ENCODE measurements at places on chromosomes 6 and 20.
A peak's percentile ranks its signal among the peaks of the same experiment; 100 is the strongest.

GRCh38 chr6:129749749-129750120 is 39.8 kb upstream of the ARHGAP18 start:
- DNase-seq = no peak

DNA sequence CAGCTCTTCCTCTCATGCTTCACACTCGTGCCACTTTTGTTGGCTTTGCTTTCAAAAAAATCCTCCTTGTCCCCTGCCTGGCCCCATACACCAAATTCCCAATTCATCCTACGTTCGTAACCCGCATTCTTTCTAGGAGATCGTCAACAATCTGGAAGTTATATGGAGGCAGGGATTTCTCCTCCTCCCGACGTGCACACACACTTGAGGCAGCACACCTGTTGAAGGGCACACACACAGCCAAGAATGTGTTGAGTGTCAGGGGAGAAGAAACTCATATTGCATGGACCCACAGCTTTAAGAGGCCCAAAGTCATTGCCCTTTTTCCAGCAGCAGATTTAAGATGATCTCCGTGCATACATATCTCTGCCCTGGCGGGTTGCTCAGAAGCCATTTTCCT is 28.9 kb downstream of the THBS2 start:
- no peak for DNase-seq

- peak; percentile 61 for DNase-seq
Observed at GRCh38 chr20:63704749-63705117, 3.0 kb downstream of the ARFRP1 start.

DNA sequence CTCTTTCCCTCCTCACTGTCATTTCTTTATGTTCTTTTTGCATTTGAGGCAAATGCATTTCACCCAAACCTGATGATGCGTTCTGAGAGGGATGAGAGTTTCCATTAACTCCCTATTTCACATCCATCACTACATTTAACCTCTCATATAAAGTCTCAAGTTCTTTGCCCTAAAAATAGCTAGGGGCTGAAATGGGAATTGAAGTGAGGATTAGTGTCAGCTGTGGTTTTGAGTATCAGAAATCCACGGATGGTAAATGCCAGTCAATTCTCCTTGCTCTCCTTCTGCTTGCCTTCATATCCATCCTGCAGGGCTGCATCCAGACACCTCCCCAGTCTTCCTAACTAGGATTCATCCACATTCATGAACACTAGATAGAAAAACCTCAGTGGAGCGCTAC is 10.0 kb upstream of the DTNBP1 start:
- no peak for DNase-seq

DNA sequence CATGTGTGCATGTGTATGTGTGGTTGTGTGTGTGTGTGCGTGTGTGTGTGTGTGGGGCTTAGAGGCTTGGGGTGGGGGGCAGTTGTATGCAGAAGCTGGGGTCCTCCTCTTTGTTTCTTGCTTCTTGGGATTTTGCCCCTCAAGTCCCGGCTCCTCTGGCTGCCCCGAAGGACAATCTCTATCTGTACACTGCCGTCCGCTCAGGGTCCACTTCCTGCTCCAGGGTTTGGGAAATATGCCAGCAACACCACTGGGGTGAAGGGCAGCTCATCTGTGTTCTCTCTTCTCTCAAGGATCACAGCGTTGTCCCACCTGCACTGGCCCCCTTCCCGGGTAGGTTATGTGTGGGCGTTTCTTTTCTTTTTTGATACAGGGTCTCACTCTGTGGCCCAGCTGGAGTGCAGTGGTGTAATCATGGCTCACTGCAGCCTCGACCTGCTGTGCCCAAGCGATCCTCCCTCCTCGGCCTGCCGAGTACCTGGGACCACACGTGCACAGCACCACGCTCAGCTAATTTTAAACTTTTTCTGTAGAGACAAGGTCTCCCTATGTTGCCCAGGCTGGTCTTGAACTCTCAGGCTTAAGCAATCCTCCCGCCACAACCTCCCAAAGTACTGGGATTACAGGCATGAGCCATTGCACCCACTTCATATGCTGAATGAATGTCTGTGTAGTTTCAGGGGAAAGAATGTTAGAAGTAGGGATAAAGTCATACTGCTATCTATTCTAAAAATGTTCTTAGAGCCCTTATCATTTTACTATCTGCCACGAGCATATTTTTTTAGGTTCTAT is 25.7 kb downstream of the SLC2A4RG start:
- no peak for DNase-seq

- DNase-seq = no peak
Observed at GRCh38 chr6:109373331-109373730, 8.9 kb downstream of the CD164 start.

- DNase-seq = no peak
Observed at GRCh38 chr6:144283646-144284477, 1.3 kb upstream of the UTRN start.

- no peak for DNase-seq
Observed at GRCh38 chr20:57251949-57252348, 14.5 kb downstream of the BMP7 start.

DNA sequence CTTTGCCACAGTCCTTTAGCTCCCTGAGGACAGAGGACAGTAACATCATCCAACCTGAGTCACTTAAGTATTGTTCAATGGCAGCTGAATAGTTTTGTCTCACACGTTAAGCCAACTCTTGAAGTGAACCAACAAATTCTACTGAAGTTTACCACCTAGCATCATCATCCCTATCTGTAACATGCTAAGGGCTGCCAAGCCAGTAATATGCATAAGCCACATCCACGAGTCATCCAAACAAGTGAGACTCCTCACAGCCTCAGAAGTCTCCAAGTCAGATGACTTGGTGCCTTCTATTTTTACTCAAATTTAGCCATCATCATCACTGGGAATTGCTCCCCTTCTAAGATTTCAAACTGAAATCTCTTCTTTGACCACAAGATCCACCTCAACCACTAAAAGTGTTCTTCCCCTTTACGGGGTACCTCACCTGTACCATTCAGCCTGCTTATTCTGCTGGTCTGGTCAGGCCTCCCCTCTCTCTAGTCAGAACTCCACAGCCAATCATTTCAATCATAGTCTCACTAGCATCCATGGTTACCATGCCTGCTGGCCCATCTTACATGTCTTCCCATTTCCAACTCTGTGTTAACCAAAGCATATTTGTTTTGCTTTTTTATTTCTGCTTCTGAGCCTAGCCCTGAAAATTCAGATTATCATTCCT is 73.7 kb downstream of the DTNBP1 start:
- no peak for DNase-seq

DNA sequence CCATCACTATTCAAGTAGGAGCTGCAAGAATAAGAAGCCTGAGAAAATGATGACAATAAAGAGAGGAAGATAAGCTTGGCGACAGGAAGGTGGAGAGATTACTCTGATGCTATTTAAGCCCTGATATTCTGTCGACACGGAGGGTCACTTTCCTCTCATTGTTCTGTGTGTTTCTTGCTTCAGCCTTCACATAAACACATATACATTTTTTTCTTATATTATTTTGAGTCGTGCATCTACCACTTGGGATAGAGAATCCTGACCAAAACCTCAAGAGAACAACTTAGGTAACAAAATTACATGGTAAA is 10.5 kb downstream of the PTCHD4 start:
- no peak for DNase-seq

- DNase-seq = no peak
Observed at GRCh38 chr6:166221040-166221439, 53.4 kb upstream of the TBXT start.

GRCh38 chr6:54633601-54634000 is 213.0 kb upstream of the FAM83B start:
- DNase-seq = no peak

- DNase-seq = no peak
Observed at GRCh38 chr6:149636124-149636523, 12.4 kb downstream of the KATNA1 start.

DNA sequence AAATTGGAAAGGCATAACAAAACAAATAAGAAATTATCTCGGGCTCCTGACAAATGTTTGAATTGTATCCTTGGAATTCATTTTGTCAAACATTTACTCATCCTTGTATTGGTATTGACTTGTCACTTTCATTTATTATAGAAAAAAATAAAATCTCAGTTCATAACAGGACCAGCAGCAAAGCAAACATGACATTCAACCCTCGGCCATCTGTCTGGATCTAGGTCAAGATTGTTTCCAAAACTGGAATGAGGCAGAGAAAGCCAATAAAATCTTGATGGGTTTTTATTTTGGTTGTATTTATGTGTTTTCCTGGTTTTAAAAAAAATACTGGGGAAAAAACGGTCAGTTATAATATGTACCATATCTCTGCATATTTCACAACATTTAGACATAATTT is 42.9 kb upstream of the FABP7 start:
- no peak for DNase-seq

DNA sequence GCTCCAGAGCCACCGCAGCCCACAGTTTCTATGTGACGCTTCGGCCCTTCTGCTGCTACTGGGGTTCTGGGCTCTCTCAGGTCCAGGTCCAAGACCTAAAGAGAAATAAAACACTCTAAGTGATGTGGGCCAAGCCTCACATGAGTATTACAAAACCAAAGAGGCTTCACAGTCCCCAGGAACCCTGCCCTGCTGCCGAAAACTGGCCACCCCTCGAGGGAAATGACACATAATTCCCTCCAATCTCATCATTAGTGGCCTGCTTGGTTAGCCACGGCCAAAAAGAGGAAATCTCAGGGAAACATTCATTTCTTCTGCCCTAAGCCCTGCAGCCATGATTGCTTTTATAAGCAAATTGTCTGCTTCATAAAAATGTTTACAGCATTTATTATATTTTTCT is 32.5 kb downstream of the DLL1 start:
- DNase-seq = peak; percentile 26

GRCh38 chr20:42164121-42164890 is 546.1 kb upstream of the CHD6 start:
- DNase-seq = no peak

DNA sequence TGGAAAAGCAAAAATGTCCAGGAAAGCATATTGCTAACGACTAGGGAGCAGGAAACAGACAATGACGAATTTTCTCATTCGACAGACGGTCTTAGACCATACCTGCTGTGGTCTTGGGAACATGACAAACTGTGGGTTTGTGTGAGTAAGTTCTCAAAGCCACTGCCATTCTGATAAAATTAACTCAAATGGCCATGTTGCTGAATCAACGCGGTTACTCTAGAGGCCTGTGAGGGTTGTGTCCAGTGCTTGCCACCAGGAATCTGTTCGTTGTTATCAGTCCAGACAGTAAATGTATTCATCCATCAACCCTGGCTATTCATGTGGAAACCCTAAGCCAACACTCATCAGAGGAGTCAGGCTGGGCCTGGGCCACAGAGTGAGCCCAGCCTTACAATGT is 124.3 kb downstream of the MYLK4 start:
- no peak for DNase-seq

GRCh38 chr6:135181333-135182070 is 394 bp downstream of the MYB start:
- DNase-seq = no peak

GRCh38 chr6:6975459-6976111 is 132.2 kb upstream of the RREB1 start:
- DNase-seq = no peak

- no peak for DNase-seq
Observed at GRCh38 chr6:7998103-7998725, 66.0 kb downstream of the BLOC1S5 start.

DNA sequence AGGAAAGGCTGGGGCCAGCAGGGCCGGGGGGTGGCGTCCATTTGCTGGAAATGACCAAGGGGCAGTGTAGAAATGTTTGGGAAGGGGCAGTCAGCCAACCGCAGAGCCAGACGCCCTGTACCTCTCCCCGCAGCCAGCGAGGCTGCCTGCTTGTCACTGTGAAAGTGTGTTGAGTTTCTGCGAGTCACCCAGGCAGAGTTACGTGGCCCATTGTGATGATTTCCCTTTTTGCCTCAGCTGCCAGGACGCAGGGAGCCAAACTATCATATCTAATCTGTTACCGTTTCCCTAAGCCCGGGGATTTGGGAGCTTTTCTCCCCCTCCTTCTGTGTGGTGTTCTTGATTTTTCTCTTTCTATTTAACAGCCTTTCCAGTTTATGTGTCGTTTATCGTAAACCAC is 67.9 kb upstream of the STX16 start:
- DNase-seq = peak; percentile 28

DNA sequence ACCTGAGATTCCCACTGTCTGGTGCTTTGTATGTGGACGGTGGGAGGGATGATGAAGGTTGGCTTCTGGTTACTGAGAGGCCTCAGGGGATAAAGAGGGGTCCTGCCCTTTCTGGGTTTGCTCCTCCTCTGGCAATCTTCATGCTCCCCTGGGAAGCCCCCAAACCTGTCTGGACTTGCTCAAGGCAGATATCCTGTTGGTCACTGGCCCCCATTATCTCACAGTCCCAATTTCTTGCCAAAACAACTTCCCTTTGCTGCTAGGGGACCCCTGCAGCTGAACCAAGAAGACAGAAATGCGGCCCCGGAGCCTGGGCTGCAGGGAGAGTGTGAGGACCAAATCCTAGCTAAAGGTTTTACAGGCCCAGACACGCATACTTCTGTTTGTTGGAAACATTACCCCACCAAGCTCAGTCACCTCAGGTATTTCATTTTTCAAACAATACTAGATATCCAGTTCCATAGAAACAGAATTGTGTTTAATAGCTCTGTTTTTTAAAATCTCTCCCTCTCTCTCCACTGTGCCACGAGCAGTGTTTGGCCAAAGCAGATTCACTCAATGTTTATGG is 63.4 kb upstream of the MRPS10 start:
- DNase-seq = no peak

DNA sequence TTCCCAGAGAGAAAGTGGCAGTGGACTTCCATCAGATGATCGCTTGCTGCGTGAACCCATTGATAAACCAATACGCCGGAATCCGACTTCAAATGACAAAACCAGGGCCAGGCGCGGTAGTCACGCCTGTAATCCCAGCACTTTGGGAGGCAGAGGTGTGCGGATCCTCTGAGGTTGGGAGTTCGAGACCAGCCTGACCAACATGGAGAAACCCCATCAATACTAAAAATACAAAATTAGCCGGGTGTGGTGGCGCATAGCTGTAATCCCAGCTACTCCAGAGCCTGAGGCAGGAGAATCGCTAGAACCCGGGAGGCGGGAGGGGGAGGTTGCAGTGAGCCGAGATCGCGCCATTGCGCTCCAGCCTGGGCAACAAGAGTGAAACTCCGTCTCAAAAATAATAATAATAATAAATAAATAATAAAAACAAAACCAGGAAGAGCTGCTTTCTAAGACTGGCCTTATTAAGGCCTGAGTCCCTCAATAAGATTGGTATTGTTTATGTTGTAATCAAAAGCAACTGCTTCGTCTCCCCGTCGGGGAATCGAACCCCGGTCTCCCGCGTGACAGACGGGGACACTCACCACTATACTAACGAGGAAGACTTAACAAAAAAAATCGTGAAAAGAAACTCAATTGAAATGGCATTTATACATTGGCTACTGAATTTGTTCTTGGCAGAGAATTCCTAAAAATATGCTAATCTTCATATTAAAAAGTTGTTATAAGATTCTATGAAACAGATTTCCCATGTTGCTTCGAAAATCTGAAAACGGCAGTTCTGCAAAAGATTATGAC is 110.2 kb upstream of the ZNF184 start:
- DNase-seq = no peak

All from sciatic nerve (tissue), 2 donors.